ENCODE measurements at places on chromosomes 2 and 18.

GRCh38 chr2:183606718-183607085 lies 482.5 kb downstream of the NUP35 start:
- DNase-seq, result no peak

DNA sequence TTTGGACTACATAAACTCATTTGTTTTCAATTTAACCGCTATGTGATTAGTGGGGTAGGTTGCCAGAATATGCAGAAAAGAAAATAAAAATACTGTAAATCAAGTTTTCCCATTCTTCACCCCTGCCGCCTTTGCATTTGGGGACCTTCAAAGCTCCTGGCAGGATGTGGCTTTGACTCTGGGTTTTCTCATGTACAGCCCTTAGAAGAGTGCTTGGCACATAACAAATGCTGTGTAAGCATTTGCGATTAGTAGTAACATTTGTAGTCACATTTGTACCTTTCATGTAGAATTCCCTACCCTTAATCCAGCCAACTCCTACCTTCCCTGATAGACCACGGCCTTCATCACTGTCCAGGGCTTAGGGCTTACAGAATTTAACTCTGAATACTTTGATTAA lies 262.6 kb downstream of the MREG start:
- DNase-seq, result no peak

DNA sequence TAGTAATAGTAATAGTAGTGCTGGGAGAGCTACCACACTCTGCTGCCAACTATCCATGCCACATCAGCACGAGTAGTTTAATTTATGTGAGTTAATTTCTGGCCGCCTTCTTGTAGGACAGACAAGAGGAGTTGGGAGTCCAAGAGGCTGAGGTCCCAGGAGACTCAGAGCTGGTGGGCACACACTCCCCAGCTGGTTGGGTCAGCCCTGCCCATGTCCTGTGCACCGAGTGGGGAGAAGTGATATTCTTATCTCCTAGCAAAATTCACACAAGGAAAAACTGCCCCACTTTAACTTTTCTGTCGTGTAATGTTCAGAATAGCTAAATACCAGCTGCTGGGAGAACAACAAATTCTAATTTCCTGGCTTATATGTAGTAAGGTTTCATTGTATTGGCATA lies 15.2 kb upstream of the MAP4K4 start:
- DNase-seq, result no peak

- DNase-seq, result peak; percentile 44
Observed at GRCh38 chr18:22314001-22314400, 103.7 kb downstream of the CTAGE1 start.

GRCh38 chr2:1731447-1731962 lies 12.8 kb downstream of the PXDN start:
- DNase-seq, result peak; percentile 69

GRCh38 chr18:56702946-56703345 lies 51.8 kb downstream of the WDR7 start:
- DNase-seq, result peak; percentile 22

- DNase-seq, result no peak
Observed at GRCh38 chr2:193103064-193103463, 908.3 kb upstream of the TMEFF2 start.

GRCh38 chr2:18455236-18455862 lies 105.1 kb downstream of the RDH14 start:
- peak; percentile 78 for DNase-seq

GRCh38 chr2:232999354-232999753 lies 13.7 kb downstream of the NGEF start:
- no peak for DNase-seq

GRCh38 chr18:57887543-57888383 lies 84.6 kb upstream of the ATP8B1 start:
- no peak for DNase-seq

DNA sequence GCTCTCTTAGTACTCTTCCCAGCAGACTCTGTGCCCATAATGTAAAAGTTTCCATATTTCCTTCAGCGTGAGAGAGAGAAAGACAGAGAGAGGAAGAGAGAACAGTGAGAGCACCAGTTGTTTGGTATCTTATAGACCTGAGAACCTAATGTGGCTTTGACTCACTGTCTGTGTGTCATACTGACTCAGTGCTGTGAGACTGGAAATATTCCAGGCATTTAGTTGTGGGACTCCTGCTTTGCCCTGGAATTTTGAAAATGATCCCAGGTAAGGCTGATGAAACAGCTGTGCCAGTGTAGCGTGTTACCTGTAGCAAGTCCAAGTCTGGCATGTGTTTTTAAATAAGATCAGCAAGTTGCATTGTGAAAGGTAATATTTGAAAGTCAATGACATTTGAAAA lies 87.9 kb upstream of the KCNH7 start:
- peak; percentile 10 for DNase-seq

DNA sequence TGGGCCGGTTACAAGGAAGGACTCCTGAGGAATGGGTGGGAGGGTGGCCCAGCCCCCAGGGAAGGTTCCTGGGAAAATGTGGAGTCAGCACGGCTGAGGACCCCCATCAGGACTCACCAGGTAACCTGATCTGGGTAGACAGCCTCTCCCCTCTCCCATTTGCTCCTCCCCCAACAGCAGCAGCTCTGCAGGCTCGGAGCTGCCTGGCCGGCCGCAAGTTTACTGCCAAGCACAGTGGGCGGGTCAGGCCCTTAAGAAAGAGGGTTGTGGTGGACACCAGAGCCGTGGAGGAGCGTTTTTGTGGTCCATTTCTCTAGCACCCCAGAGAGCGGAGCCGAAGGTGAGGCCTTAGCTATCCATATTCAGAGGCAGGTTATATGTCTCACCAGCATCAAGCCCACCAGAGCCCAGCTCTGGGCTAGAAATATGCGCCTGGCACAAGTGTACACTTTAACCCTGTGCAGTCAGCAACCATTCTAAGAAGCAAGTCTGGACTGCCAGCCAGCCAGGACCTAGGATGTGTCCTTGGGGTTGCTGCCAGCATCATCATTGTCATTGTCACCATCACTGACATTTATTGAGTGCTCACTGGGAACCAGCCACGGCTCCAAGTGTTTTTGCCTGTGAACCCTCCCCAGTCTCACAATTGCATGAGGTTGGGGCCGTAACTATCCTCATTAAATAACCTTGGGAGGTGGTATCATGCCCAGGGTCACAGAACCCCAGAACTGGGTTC lies 190.1 kb downstream of the KLHL29 start:
- DNase-seq, result no peak

DNA sequence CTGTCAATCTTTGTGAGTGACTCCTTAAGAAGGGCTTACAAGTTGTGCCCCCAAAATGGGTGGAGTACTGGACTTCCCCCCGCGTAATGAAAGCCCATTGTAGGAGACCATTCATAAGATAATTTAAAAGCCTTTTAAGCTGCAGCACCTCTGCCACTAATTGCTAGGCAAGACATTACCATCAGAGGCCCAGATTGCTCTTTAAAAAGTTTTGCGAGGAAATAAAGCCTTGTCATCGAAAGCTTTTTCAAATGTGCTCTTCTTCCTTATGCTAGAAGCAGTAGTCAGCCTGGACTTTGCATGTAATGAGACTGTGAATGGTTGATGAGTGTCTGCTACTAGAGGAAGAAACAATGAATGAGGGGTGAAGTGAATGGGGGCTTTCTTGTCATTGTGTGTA lies 345.3 kb upstream of the CDH2 start:
- DNase-seq, result no peak

- DNase-seq, result no peak
Observed at GRCh38 chr2:98734823-98735260, 3.9 kb upstream of the MGAT4A start.

DNA sequence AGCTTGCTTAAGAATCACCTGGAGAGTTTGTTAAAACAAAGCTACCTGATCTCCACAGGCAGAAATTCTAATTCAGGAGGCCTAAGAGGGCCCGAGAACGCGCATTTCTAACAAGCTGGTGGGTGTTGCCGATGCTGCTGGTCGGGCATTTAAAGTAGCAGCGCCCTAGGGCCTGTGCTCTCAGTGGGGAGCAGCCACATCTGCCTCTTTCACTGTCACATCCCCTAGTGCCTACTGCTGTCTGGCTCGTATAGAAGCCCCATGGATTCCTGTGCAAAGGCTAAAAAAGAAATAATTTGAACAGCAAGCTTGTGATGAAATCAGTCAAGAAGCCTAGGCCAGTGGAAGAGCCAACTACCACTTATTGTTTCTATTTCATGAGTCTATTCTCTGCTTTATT lies 126.7 kb upstream of the SMIM21 start:
- no peak for DNase-seq

- DNase-seq, result peak; percentile 67
Observed at GRCh38 chr18:36572135-36572856, 256.5 kb downstream of the TPGS2 start.

DNA sequence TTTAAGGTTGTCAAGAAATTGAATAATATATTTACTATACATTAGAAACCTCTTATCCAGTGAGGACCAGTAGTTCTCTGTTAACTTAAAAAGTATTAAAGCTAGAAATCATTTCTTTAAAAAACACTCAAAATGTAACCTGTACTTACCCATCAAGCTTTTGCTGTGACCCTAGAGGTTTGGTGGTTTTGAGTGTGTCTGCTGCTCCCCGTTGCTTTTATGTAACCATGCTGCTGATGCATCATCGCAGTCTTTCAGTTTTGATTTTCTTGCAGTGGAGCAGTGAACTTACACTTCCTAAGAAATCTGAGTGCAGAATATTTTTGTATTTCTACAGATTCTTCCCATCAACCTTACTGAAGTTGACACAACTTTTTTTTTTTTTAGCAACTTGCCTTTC lies 34.2 kb downstream of the MRPS9 start:
- no peak for DNase-seq

- DNase-seq, result peak; percentile 62
Observed at GRCh38 chr2:215401896-215402379, 33.9 kb downstream of the FN1 start.

- no peak for DNase-seq
Observed at GRCh38 chr2:196723571-196723970, 75.9 kb downstream of the GTF3C3 start.

- DNase-seq, result no peak
Observed at GRCh38 chr2:239061824-239062570, 214.1 kb downstream of the TWIST2 start.

GRCh38 chr2:166180951-166181812 lies 53.4 kb upstream of the SCN1A start:
- peak; percentile 50 for DNase-seq

DNA sequence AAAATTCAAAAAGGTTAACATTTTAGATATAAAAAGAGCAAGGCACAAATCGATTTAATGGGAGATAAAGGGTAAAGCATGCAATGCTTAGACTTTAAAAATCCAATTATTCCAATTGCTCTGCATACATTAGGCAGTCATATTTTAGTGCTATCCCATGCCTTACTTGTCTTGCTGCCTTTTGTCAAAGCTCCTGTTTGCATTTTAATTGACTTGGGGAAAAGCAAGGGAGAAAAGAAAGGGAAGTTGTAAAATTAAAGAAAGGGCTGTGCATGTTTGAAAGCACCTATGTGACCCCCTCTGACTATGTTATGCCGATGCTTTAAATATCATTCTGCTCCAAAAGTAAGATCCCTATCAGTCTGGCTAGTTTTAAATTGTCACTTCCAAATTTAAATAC lies 193.7 kb upstream of the VWC2L start:
- DNase-seq, result no peak

DNA sequence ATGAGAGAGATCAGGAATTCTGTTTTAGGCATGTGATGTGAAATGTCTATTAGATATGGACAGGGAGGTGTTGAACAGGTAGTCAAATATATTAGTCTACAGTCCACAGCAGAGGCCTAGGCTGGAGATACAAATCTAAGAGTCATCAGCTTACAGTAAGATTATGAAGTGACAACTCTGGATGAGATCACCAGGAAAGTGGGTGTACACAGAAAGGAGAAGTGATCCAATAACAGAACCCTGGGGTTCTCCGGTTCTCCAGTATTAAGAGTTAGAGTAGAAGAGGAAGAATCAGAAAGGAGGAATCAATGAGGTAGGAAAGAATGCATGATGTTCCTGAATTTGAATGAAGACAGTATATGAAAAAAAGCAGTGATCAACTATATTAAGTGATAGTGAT lies 362.3 kb downstream of the FIGN start:
- DNase-seq, result no peak

GRCh38 chr18:63974991-63975390 lies 5.1 kb downstream of the SERPINB8 start:
- no peak for DNase-seq

- DNase-seq, result no peak
Observed at GRCh38 chr2:231928481-231928880, 2.3 kb upstream of the NPPC start.

GRCh38 chr2:54465143-54465542 lies 9.0 kb downstream of the SPTBN1 start:
- no peak for DNase-seq

DNA sequence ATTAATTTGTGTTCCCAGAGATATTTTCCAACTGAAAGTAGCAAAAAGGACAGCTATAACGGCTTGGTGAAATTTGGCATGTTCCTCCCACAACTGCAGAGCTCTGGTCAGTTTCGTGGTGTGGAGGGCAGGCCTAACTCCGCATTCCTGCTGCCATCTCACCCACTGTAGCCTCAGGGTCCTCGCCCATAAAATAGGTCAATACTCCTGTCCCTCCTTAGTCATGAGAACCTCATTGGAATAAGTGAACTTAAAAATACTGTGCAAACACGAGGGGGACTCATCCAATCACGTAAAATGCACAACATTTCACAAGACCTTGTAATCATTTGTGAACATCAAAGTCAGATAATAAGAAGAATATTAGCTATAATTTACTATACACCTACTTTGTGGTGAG lies 143.5 kb upstream of the NCKAP5 start:
- no peak for DNase-seq

GRCh38 chr2:95384854-95385569 lies 17.5 kb upstream of the FAHD2A start:
- DNase-seq, result no peak

- no peak for DNase-seq
Observed at GRCh38 chr2:203559641-203560040, 24.5 kb upstream of the RAPH1 start.

DNA sequence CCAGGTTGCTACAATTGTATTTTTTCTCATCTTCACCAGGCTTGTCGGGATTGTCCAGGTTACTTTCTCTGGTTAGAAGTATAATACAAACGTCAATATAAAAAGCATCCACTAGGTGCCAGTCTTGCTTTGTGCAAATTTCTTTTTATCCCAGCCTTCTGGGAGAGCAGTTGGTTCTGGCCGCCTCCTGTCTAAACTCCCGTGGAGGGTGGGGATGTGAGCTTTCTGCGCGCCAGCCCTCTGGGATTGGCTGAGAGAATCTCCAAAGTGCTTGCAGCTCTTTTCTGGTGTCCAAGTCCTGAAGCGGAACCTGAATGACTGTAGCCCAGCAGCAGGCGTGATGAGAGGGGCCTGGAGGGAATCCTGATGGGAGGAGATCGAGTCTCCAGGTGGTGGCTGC lies 22.4 kb upstream of the TOGARAM2 start:
- DNase-seq, result peak; percentile 88

DNA sequence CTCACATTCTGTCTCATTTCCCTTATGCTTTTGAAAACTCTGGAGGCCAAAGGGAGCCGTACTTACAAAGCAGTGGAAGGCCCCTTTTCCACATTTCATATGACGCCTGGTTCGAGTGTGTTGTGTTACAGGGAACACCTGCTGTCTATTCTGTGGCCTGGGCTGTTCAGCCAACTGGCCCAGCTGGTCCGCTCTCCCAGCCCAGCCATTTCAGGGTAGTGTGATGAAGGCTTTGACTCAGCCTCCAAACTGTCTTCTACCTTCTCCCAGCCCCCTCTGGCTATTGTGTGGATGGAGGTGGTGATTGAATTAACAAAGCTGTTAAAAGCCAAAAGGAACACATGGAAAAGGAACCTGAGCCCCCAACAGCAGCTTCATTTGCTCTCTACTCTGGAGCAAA lies 233.8 kb downstream of the ICOS start:
- no peak for DNase-seq

Measured in AG08395 (cell line).